ENCODE measurements at places on chromosomes 3 and 15.

- DNase-seq = no peak
These were observed 22.9 kb upstream of the CHRNA7 start for GRCh38 chr15:32007355-32007960.

DNA sequence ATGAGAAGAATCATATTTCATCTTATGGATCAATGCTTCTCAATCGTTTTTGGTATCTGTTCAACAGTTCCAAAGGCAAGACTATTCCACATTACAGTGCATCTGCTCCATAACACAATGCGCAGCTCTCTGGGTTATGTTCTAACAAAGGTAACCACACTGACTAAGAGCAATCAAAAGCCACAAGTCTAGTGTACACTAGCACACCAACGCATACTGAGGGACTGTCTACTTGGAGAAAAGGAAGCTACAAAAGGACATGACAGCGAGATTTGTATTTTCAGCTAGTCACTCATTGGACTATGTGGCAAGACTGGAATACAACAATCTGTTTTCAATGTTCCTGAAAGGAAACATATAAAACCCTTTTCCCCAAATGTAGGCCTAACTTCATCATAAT, 35.8 kb downstream of the SETD2 start:
- DNase-seq = no peak

- no peak for DNase-seq
These were observed 35.7 kb upstream of the NR2C2 start for GRCh38 chr3:14911651-14912050.

GRCh38 chr3:37056826-37057225, 63.5 kb downstream of the MLH1 start:
- DNase-seq = no peak

DNA sequence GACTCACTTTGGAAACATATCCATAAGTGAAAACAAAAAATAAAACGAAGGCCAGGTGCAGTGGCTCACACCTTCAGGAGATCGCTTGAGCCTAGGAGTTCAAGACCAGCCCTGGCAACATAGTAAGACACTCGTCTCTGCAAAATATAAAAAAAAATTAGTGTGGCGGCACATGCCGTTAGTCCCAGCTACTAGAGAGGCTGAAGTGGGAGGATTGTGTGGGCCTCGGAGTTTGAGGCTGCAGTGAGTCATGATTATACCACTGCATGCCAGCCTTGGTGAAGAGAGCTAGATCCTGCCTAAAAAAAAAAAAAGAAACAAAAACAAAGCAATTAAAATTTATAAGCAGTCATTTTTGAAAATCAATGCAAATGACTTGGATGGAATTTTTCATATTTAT, 54.7 kb upstream of the NANOGP8 start:
- no peak for DNase-seq

- DNase-seq = no peak
These were observed 5.3 kb downstream of the EIF4A2 start for GRCh38 chr3:186788482-186789370.

DNA sequence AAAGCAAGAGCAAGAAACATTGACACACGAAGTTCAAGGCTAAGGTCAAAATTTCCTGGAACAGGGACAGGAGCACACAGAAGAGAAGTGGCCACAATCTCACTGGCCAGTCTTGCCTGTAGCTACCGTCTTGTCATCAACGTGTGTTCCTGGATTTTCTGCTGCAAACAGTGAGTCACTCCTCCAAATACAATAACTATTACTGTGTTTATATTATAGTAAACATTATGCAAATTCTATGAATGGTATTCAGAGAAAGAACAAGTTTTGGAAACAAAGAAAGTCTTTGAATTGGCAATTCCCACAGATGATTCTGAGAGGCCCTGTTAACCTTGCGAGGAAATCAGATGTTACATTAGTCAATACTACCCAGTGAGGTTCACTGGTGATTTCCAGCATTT, 220.5 kb downstream of the FAM43A start:
- DNase-seq = no peak

GRCh38 chr3:69998759-69999139, 784 bp upstream of the SAMMSON start:
- DNase-seq = no peak

- no peak for DNase-seq
These were observed 54.7 kb downstream of the FAM98B start for GRCh38 chr15:38508647-38509046.

- DNase-seq = no peak
These were observed 83.7 kb downstream of the ETV5 start for GRCh38 chr3:186025161-186025560.

GRCh38 chr3:122132949-122133540, 50.4 kb upstream of the CASR start:
- DNase-seq = no peak

DNA sequence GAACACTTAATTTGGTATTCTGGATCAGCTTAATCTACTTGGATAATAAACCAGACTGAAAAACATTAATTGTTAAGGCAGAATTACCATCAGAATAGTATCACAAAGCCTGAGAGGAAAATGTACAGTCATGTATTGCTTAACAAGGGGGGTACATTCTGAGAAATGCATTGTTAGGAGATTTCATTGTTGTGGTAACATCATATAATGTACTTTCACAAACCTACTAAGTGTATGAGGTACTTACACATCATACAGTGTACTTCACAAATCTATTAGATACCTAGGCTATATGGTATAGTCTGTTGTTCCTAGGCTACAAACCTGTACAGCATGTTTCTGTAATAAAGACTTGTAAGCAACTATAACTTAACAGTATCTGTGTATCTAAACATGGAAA, 68.2 kb downstream of the NBEAL2 start:
- DNase-seq = no peak

DNA sequence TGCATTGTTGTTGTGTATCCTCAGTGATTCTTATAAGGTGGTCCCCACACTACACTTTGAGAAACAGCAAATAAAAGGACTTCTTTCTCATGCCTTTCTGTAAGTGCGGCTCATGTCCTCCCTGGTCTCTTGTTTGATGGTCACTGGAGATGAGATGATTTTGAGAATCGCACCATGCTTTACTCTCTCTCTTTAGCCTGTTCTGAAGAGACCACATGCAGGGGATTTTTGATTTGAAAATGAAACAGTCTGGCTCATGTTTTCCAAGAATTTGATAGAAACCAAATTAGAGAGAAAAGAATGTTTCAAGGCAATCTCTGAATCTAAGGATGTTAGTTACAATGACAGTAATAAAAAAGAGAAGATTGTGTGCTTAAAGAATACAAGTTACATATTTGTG, 18.0 kb downstream of the CLDN11 start:
- DNase-seq = no peak

- DNase-seq = no peak
These were observed 37.5 kb upstream of the ESYT3 start for GRCh38 chr3:138396752-138397410.

All from NCI-H1930 (cell line).